Stimulated activated CD4-positive, alpha-beta T cell treated with anti-CD3 and anti-CD28 coated beads, TNF-alpha, amount 100 ng/mL, for 48 hours (primary cell): ENCODE measurements at places on chromosomes 4 and X.

DNA sequence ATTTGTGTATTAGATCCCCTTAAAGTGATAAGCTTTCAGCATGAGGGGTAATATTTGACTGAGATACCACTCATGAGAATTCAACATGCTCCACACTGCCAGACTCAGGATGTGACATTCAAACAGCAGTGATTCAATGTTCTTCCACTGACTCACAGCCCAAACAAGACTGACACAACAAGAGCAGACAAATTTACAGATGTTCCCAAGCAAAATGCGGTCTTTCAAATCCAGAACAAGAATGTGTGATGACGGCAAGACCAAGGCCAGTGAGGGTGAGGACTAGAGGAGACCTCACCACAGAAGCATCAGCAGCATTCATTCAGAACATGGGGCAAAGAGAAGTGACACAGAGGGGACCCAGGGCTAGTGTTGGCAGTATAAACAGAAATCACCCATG, 99.3 kb upstream of the GRIA3 start:
- no peak for DNase-seq

GRCh38 chr4:185404031-185404430, 7.4 kb downstream of the ANKRD37 start:
- no peak for DNase-seq

- no peak for DNase-seq
Measured at GRCh38 chr4:56540826-56541225, 35.2 kb downstream of the ARL9 start.

GRCh38 chrX:39900777-39901170, 197.0 kb downstream of the BCOR start:
- DNase-seq = no peak

DNA sequence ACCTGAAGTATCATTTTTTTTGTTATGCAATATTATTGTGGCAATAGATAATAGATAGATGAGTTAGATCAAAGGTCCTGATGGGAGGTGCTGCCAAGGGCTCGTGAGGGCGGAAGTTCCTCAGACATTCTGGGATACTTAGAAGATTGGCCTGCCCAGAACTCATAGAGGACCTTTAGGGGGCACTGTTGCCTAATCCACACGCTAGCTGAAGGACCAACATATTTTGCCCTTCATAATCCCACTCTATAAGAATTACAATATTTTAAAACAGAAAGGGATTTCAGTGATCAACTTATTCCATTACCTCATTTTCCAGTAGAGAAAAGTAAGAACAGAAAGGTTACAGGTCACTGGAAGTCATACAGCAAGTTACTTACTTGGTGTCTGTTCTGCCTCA, 22.9 kb upstream of the COX7B2 start:
- no peak for DNase-seq

- no peak for DNase-seq
Measured at GRCh38 chr4:108839333-108839732, 76.5 kb upstream of the ETNPPL start.

- peak; percentile 14 for DNase-seq
Measured at GRCh38 chrX:74924449-74925224, 615 bp downstream of the NEXMIF start.

DNA sequence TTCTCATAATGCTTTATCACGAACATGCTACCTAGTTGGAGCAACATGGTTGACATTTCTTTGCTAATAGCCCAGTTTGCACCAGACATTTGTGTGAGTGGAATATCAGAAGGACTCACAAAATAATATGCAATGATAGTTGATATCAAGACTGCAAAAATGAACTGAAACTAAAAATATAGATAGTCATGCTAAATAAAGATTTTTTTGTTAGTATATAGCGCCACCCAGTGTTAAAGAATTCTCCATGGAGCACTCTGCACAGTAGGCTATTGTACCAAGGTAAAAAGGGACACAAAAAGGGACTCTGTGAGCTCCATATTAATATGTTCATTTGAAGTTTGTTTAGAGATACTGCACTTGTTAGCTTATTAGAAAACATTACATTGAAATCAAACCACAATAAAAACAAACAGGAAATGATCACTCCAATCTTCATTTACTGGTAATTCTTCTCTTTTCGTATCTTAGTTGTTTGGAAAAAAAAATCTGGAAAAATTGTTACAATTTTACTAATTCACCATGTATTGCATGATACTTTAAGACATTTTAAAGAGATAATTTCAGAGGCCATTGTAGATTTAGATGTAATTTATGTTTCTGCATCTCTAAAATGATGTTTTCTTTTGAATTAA, 1509.6 kb downstream of the ADGRL3 start:
- no peak for DNase-seq
